ENCODE measurements at places on chromosomes 6 and 20. TPM values are rescaled to one million over a fixed set of nuclear protein-coding genes. Genes with fewer than 3 reads are reported as not detected.
A peak's percentile ranks its signal among the peaks of the same experiment; 100 is the strongest.

GRCh38 chr6:9517806-9518205 lies 897.1 kb downstream of the TFAP2A start:
- no peak overlapping the region for H3K27ac ChIP-seq
- no peak for DNase-seq
- no peak overlapping the region for H3K4me3 ChIP-seq
- no peaks in the 10 kb centered on the region for H3K27me3 ChIP-seq
- H3K36me3 ChIP-seq: no peaks in the 10 kb centered on the region
- H3K4me1 ChIP-seq: no peaks in the 10 kb centered on the region

DNA sequence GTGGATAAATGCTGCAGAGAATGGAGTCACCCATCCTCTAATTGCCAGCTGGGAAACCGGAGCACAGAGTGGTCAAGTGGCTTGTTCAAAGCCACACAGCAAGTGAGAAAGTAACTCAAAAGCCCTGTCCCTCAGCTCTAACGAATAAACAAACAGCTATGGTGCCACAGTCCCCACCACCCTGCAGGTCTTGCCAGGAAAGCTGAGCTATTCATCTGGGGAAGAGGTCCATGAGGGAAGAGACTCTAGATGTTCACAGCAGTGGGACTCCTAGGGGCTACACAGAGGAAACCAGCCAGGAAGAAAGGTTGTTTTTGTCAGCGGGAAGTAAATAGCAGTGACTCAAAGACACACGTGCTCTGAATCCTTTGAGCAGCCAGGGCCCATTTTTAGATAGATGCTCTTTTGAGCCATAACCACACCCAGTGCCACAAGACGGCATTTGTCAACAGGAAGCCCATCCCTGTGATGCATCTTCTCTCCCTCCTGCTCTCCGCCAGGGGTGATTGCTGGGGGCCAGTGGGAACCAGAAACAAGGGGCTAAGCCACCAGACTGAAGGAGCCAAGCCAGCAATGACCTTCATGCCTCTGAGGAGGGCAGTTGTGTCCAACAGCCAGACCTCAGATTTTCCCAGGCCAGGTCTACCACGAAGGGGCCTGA lies 32.4 kb upstream of the TCP11 start:
- H3K4me1 ChIP-seq: peaks cover 10% of the 10 kb centered on the region
- H3K27me3 ChIP-seq: no peaks in the 10 kb centered on the region
- no peaks in the 10 kb centered on the region for H3K36me3 ChIP-seq

Gene PAK5
- total RNA-seq: not detected

Gene EPB41L1
- total RNA-seq: 0.30 TPM

DNA sequence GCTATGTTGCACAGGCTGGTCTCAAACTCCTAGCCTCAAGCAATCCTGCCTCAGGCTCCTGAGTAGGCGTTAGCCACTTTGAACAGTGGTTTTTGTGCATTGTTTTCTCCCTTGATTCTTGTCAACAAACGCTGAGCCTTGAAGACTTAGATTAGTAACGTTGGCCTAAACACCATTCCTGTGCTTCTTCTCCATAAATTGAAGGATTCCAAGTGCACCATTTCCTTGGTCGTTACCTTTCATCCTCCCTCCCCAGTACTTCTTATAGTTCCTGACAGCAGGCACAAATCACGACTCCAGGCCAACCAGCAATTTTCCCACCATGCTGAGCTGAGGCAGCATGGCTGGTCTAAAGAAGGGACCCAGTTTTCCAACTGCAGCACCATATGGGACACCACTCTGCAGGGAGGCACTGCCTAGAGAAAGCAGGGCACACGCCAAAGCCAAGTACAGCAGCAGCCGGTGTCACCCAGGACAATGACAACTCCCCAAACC lies 8.9 kb downstream of the RPS10 start:
- no peak overlapping the region for H3K4me3 ChIP-seq
- no peaks in the 10 kb centered on the region for H3K27me3 ChIP-seq
- H3K36me3 ChIP-seq: peaks cover 52% of the 10 kb centered on the region
- H3K4me1 ChIP-seq: no peaks in the 10 kb centered on the region

Gene SPATA25
- total RNA-seq: 2.8 TPM

Gene LY6G5C
- total RNA-seq: 4.4 TPM

Gene DDO
- not detected for total RNA-seq

Gene POM121L2
- total RNA-seq: not detected

Gene FAM162B
- not detected for total RNA-seq

Gene TRIM31
- total RNA-seq: 0.20 TPM

GRCh38 chr6:57127763-57128162 lies 37.8 kb downstream of the ZNF451 start:
- no peak overlapping the region for H3K27ac ChIP-seq
- H3K4me1 ChIP-seq: no peaks in the 10 kb centered on the region
- peaks cover 12% of the 10 kb centered on the region for H3K36me3 ChIP-seq
- no peak overlapping the region for H3K4me3 ChIP-seq

DNA sequence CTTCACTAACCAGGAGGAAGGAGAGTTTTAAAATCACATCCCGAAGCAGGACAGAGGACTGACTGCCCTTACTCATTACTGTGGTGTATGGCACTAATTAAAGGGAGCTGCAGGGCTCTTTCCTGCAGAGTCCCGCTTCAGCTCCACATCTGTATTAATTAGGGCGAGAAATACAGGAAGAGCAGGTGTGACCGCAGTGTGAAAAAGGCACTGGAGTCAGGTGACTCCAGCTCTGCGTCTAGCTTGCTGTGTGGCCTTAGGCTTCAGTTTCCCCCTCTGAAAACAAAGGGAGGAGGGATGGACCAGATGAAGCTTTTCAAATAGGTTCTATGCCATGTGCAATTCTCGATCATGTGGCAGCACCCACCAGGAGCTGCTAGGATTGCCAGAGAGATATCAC lies 34.0 kb downstream of the KIAA1755 start:
- DNase-seq: no peak
- H3K36me3 ChIP-seq: no peaks in the 10 kb centered on the region
- no peak overlapping the region for H3K27ac ChIP-seq
- H3K27me3 ChIP-seq: no peaks in the 10 kb centered on the region
- no peak overlapping the region for H3K4me3 ChIP-seq
- H3K4me1 ChIP-seq: no peaks in the 10 kb centered on the region

Gene CDSN
- total RNA-seq: not detected

Gene TEAD3
- 0.20 TPM for total RNA-seq

DNA sequence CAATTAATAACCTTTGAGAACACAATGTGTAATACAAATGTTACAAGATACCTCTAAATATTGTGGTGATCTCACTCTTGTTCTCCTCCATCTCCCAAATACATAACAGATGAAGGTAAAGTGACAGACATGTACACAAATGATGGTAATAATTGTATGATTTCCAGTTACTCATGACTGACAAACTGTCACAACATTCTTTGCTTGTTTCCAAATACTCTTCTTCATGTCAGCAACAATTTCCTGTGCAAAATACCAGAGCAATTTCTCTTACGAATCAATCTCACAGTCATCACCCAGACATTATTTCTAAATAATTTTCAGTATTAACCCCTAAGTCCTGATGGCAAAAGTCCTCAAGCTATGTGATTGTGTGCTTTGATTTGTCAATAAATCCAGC lies 92.9 kb downstream of the RPS12 start:
- H3K36me3 ChIP-seq: no peaks in the 10 kb centered on the region
- no peaks in the 10 kb centered on the region for H3K4me1 ChIP-seq
- H3K27ac ChIP-seq: no peak overlapping the region
- H3K27me3 ChIP-seq: no peaks in the 10 kb centered on the region
- H3K4me3 ChIP-seq: no peak overlapping the region

DNA sequence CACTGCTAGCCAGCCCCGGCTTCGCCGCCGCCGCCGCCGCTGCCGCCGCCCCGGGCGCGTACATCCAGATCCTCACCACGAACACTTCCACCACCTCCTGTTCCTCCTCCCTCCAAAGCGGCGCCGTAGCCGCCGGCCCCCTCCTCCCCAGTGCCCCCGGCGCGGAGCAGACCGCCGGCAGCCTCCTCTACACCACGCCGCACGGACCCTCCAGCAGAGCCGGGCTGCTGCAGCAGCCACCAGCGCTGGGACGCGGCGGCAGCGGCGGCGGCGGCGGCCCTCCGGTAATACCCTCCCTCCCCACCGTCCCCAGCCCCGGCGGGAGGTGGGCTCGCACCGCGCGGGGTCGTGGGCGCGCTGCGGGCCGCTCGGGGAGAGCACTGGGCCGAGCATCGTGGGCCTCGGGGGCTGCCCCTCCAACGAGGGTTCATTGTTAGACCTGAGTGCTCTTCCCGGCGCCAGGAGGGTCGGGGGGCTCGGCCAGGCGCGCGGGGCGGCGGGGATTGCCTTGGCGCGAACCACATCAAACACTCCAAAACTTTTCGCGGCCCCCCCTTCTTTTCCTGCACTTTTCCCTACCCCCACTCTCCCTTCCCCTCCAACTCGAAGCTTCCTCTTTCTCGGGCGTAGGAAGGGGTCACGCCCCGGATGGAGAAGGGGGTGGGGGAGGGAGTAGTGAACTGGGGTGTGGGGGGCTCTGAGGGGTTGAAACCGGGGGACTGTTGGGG lies 827 bp downstream of the E2F3 start:
- peak; percentile 43 for DNase-seq
- H3K4me3 ChIP-seq: peak overlapping the region; percentile 50

- no peaks in the 10 kb centered on the region for H3K27me3 ChIP-seq
- no peak overlapping the region for H3K27ac ChIP-seq
- no peak overlapping the region for H3K4me3 ChIP-seq
- no peak for DNase-seq
- H3K36me3 ChIP-seq: no peaks in the 10 kb centered on the region
- no peaks in the 10 kb centered on the region for H3K4me1 ChIP-seq
Measured at GRCh38 chr20:41304002-41304401, 13.5 kb downstream of the ZHX3 start.

Gene ENPP3
- 0.79 TPM for total RNA-seq

Gene TRIM10
- total RNA-seq: not detected

Gene BTNL2
- not detected for total RNA-seq

GRCh38 chr6:44036196-44036595 lies 91.1 kb downstream of the MRPL14 start:
- DNase-seq: no peak
- H3K36me3 ChIP-seq: no peaks in the 10 kb centered on the region
- H3K4me3 ChIP-seq: no peak overlapping the region
- H3K27ac ChIP-seq: no peak overlapping the region
- H3K27me3 ChIP-seq: no peaks in the 10 kb centered on the region
- H3K4me1 ChIP-seq: no peaks in the 10 kb centered on the region

DNA sequence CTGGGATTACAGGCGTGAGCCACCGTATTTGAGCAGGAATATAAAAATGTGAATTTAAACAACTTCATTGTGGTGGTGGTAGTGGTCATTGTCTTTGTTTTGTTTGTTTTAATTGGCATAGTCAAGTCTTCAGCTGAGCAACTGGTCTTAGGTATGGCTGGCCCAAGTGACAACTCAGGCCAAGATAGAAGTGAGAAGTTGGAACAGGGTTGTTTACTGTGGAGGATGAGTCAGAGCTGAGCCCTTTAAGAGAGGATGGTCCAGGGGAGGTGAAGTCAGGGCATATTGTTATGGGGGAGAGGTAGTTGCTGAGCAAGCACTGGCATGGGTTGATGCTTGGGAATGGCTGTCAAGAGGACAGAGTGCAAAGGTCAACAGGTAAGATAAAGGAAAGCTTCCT lies 308.2 kb downstream of the FARS2 start:
- no peaks in the 10 kb centered on the region for H3K27me3 ChIP-seq
- no peaks in the 10 kb centered on the region for H3K4me1 ChIP-seq
- no peak overlapping the region for H3K4me3 ChIP-seq

Gene ZBTB46
- 0.28 TPM for total RNA-seq

Gene STMND1
- not detected for total RNA-seq

Gene ATP6V1G2
- 7.2 TPM for total RNA-seq

- H3K4me1 ChIP-seq: no peaks in the 10 kb centered on the region
- H3K4me3 ChIP-seq: no peak overlapping the region
- no peak for DNase-seq
- H3K36me3 ChIP-seq: no peaks in the 10 kb centered on the region
Measured at GRCh38 chr20:41540918-41541317, 77.3 kb downstream of the CHD6 start.

Gene SYCP2
- 4.0 TPM for total RNA-seq

- H3K27me3 ChIP-seq: no peaks in the 10 kb centered on the region
- peaks cover 6% of the 10 kb centered on the region for H3K36me3 ChIP-seq
- peaks cover 66% of the 10 kb centered on the region for H3K4me1 ChIP-seq
- H3K4me3 ChIP-seq: no peak overlapping the region
- H3K27ac ChIP-seq: no peak overlapping the region
Measured at GRCh38 chr20:47319517-47320252, 36.8 kb downstream of the ZMYND8 start.

DNA sequence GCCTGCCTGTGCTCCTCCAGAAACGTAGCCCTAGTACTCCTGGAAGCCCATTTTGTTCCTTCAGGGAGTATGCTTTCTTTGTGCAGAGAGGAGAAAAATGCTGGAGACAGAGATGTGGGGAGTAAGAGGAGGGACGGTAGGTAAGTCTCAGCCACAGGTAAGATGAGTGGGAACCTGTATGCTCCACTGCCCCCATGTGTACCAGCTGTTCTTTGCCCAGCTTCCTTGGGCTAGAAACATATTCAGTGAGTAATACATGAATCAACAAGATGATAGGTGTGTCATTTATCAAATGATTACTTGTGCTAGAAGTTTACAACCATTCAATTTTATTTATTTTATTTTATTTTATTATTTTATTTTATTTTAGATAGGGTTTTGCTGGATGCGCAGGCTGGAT lies 13.6 kb upstream of the CEP85L start:
- peaks cover 67% of the 10 kb centered on the region for H3K4me1 ChIP-seq
- H3K36me3 ChIP-seq: no peaks in the 10 kb centered on the region
- peak overlapping the region; percentile 55 for H3K27ac ChIP-seq

- no peaks in the 10 kb centered on the region for H3K27me3 ChIP-seq
- DNase-seq: no peak
- H3K36me3 ChIP-seq: no peaks in the 10 kb centered on the region
- no peak overlapping the region for H3K4me3 ChIP-seq
- no peaks in the 10 kb centered on the region for H3K4me1 ChIP-seq
Measured at GRCh38 chr6:53862662-53863462, 68.1 kb downstream of the LRRC1 start.

Gene DHX16
- 54.6 TPM for total RNA-seq

Gene YWHAB
- 262 TPM for total RNA-seq

- H3K36me3 ChIP-seq: peaks cover 74% of the 10 kb centered on the region
- H3K4me3 ChIP-seq: no peak overlapping the region
- no peak overlapping the region for H3K27ac ChIP-seq
- peaks cover 10% of the 10 kb centered on the region for H3K4me1 ChIP-seq
Measured at GRCh38 chr20:41413169-41413568, 46.6 kb upstream of the EMILIN3 start.

- DNase-seq: no peak
- H3K4me1 ChIP-seq: no peaks in the 10 kb centered on the region
- H3K27me3 ChIP-seq: no peaks in the 10 kb centered on the region
- no peak overlapping the region for H3K4me3 ChIP-seq
Measured at GRCh38 chr6:109164331-109164730, 69.0 kb downstream of the CEP57L1 start.

Gene RPS6KA2
- 10.6 TPM for total RNA-seq

GRCh38 chr20:2242678-2243077 lies 53.1 kb upstream of the TGM3 start:
- no peaks in the 10 kb centered on the region for H3K4me1 ChIP-seq
- DNase-seq: no peak
- no peak overlapping the region for H3K27ac ChIP-seq
- H3K4me3 ChIP-seq: no peak overlapping the region
- no peaks in the 10 kb centered on the region for H3K36me3 ChIP-seq

GRCh38 chr20:24785141-24786110 lies 163.6 kb upstream of the CST7 start:
- no peaks in the 10 kb centered on the region for H3K27me3 ChIP-seq
- no peaks in the 10 kb centered on the region for H3K4me1 ChIP-seq
- DNase-seq: no peak

Gene DZANK1
- total RNA-seq: 2.7 TPM

GRCh38 chr6:156167625-156168071 lies 609.5 kb upstream of the ARID1B start:
- peaks cover 8% of the 10 kb centered on the region for H3K4me1 ChIP-seq
- H3K27ac ChIP-seq: peak overlapping the region; percentile 26
- no peak overlapping the region for H3K4me3 ChIP-seq
- DNase-seq: no peak
- H3K36me3 ChIP-seq: no peaks in the 10 kb centered on the region
